Caco-2 (cell line): ENCODE measurements at places on chromosomes 4 and X.

DNA sequence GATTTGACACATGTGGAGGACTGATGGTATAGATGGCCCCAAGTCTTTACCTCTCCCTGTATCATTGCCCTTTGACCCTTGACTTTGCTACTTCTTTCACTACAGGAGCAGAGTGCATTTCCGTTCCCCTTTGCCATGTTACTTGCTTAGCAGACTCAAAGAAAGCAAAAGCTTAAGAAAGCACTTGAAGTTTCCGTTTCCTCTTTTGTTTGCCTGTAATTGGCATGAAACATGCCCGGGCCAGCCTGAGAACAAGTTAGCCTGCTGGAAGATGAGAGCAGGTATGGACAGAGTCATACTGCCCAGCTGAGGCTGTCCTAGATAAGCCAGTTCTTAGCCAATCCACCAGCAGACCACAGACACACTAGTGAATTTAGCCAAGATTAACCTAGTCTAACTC is 206.0 kb downstream of the BCOR start:
- DNase-seq: no peak

DNA sequence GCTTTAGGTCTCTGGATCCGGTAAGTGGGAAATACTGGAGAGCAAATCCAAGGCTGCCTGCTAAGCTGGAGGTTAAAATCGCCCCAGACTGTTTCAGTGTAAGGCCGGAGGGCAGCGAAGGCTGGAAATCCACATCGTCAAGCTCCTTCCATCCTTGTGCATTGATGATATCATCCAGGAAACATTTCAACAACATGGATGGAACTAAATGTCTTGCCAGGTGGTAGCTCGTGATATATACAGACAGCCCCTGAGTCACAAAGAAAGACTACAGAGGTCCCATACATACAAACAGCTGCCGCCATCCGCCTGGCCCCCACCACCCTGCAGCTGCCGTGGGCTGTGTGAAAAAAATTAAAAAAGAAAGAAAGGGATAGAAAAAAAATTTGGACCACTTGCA is 148.9 kb upstream of the RBPJ start:
- no peak for DNase-seq

DNA sequence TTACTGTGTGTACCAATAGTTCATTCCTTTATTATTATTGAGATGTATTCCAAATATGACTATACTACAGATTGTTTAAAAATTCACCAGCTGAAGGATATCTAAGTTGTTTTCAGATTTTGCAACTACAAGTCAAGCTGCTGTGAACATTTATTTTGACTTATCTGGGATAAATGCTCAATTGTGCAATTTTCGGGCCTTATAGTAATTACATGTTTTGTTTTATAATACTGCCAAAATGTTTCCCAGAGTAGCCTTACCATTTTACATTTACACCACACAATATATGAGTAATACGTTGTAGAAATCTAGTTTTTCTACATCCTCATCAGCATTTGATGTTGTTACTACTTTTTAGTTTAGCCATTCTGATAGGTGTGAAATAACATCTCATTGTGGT is 179.6 kb downstream of the ANTXR2 start:
- no peak for DNase-seq

- no peak for DNase-seq
Measured at GRCh38 chr4:738781-739280, 33.2 kb downstream of the PCGF3 start.

DNA sequence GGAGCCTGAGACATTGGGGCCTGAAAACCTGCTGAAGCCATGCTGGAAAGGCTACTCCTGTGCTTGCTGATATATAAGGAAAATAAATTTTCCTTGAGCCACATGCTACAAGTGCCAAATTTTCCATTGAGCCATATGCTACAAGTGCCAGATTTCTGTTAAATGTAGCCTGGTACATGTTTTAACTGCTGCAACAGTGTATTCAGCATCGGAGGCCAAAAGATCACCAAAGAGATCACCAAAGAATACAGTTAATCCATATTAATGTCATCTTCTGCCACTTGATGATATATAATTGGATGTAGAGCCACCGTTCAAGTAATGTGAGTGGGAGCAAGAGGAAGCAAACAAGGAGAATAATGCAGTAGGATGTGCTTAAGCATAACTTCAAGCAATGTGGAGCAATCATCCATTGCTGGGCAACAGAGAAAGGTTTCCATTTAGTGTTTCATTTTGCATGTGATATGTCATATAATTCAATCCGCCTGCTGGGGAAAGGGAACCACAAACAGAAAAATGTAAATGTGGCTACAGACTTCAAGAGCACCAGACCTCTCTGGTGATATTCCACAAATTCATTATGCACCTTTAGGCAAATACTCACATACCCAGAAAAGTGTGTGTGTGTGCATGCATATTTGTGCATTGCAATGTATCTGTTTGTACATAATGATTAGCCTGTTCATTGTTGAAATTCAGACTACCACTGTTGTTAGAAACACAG is 295.9 kb downstream of the KCNIP4 start:
- no peak for DNase-seq
